ENCODE measurements at places on chromosomes 6 and 20. TPM values are rescaled to one million over a fixed set of nuclear protein-coding genes. Genes with fewer than 3 reads are reported as not detected.

GRCh38 chr20:36614781-36615557 is 9.4 kb downstream of the RAB5IF start:
- H3K27ac ChIP-seq = no peak overlapping the region
- no peak overlapping the region for H3K4me3 ChIP-seq
- no peak for DNase-seq
- H3K27me3 ChIP-seq = no peaks in the 10 kb centered on the region

- no peaks in the 10 kb centered on the region for H3K4me1 ChIP-seq
- DNase-seq = no peak
- H3K27ac ChIP-seq = no peak overlapping the region
These were observed 138.5 kb upstream of the AKAP12 start for GRCh38 chr6:151101161-151101815.

GRCh38 chr6:26157251-26158075 is 70.2 kb downstream of the HFE start:
- H3K27ac ChIP-seq = peak overlapping the region; percentile 90
- H3K4me3 ChIP-seq = peak overlapping the region; percentile 96
- DNase-seq = no peak
- no peaks in the 10 kb centered on the region for H3K36me3 ChIP-seq

DNA sequence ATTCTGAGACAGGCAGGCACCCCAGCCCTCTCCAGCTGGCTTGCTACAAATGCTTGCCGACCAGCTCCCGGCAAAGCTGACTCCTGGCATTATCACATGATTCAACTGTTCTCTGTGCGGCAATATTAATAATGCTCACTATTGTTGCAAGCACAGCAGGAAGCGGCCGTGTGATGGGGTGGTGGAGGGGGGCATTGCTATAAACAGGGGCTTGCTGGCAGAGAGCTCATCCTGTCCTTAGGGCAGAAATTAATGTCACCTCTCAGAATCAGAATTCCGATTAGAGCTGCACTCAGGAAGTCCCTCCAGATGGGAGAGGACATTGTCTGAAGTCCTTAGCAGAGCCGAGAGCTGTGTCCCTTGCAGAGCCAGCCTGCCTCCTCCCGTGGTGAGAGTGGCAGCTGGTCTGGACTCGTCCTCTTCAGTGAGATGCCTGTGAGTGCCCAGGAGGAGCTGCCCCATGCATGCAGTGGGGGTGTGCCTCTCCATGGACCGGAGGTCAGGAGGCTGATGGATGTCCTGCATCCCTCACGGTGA is 162.5 kb downstream of the CDH4 start:
- no peak overlapping the region for H3K27ac ChIP-seq
- H3K4me1 ChIP-seq = no peaks in the 10 kb centered on the region
- no peaks in the 10 kb centered on the region for H3K27me3 ChIP-seq

DNA sequence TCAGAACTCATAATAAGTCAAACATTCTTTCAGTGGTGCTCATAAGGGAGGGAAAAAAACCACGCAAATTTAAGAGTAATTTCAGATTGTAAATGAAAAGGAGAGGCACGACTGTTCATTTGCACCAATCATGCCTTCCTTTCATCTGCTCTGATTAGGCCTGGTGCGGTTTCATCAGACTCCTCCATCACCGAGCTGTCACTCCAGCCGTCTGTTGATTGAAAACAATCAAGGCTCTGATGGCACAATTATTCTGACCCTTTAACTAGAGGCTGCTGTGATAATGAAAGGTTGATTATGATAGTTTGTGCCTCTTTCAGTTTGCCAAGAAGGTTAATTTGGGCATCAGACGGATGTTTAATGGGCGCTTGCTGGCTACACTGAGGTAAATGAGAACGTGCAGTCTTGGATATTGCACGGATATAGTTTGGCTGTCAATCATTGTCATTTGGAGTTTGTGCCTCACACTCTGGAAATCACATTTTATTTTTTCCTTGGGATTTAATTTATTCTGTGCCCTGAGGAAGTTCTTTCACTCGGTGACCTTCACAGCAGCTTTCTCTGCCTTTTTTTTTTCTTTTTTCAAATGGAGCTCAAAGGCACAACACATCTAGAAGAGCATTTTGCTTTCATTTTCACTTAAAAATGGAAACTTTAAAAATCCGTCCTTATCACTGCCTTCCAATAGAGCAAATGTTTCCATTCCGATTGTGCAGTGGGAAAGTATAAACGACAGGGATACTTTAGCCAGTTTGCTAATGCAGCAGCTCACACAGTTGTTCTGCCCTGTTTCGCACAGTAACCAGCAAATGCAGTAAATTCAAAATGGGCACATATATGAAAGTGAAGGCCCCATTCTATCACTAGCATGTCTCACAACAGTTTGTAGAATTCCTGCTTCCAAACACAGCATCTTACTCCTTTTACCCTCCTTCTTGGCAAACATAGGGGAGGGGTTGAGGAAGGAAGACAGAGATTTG is 172.8 kb downstream of the KLHL32 start:
- peaks cover 2% of the 10 kb centered on the region for H3K27me3 ChIP-seq
- H3K27ac ChIP-seq = no peak overlapping the region
- H3K36me3 ChIP-seq = no peaks in the 10 kb centered on the region
- no peaks in the 10 kb centered on the region for H3K4me1 ChIP-seq
- no peak overlapping the region for H3K4me3 ChIP-seq

- no peak overlapping the region for H3K4me3 ChIP-seq
- DNase-seq = no peak
- H3K4me1 ChIP-seq = peaks cover 7% of the 10 kb centered on the region
- H3K27ac ChIP-seq = no peak overlapping the region
- H3K36me3 ChIP-seq = peaks cover 3% of the 10 kb centered on the region
- H3K27me3 ChIP-seq = peaks cover 2% of the 10 kb centered on the region
These were observed 142.8 kb upstream of the MYLIP start for GRCh38 chr6:15986027-15986629.

DNA sequence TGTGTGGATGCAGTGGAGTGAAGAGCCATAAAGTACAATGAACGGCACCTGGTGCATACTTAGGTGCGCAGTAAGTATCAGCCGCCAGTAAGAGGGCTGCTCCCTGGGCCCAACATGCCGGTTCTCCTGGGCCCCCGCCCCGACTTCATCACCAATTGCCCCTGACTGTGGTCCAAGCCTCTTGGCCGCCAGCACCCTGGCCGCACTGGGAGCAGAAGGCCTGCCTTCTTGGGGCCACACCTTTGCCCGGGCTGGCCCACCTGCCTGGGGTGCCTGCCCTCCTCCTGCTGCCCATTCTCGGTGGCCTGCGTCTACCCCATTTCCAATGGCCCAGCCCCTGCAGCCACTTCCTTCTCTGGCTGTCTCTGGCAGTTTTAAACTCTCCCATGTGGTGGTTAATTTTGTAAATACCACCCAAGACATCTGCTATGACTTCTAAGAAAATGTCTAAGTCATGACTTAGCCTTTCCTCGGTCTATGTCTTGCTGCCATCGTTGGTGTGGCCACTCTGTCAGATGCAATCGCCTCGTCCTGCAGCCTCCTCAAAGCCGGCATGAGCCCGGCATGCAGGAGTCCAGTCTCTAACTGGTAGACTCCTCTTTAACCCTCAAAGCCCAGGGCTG is 36.8 kb downstream of the PMEPA1 start:
- H3K4me1 ChIP-seq = peaks cover 55% of the 10 kb centered on the region
- H3K27me3 ChIP-seq = peaks cover 2% of the 10 kb centered on the region
- H3K36me3 ChIP-seq = no peaks in the 10 kb centered on the region

- no peak overlapping the region for H3K4me3 ChIP-seq
- H3K27ac ChIP-seq = no peak overlapping the region
- no peaks in the 10 kb centered on the region for H3K4me1 ChIP-seq
These were observed 40.5 kb downstream of the PIM1 start for GRCh38 chr6:37210313-37210968.

DNA sequence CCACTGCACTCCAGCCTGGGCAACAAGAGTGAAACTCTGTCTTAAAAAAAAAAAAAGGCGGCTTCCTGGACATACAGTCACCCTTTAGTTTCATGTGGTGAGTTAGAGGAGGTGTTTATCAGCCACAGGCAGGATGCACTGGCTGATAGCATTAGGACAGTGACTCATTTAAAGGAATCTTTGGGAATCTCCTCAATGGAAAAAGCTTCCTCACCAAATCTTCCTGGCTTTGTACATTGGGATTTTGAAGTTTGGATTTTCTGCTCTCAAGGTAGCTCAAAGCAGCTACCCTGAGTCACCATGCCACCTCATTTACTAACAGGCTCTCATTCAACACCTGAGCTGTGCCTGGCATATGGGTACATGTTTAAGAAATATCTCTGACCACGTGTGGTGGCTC is 20.2 kb downstream of the PRPH2 start:
- DNase-seq = no peak
- H3K4me1 ChIP-seq = no peaks in the 10 kb centered on the region
- H3K36me3 ChIP-seq = no peaks in the 10 kb centered on the region
- no peak overlapping the region for H3K27ac ChIP-seq

GRCh38 chr6:7636151-7636550 is 46.2 kb downstream of the SNRNP48 start:
- no peaks in the 10 kb centered on the region for H3K36me3 ChIP-seq
- H3K27ac ChIP-seq = no peak overlapping the region
- no peaks in the 10 kb centered on the region for H3K27me3 ChIP-seq
- H3K4me3 ChIP-seq = no peak overlapping the region
- DNase-seq = no peak

GRCh38 chr20:38203337-38203980 is 38.4 kb upstream of the TGM2 start:
- H3K4me3 ChIP-seq = no peak overlapping the region
- H3K27ac ChIP-seq = no peak overlapping the region
- DNase-seq = no peak
- peaks cover 1% of the 10 kb centered on the region for H3K27me3 ChIP-seq
- no peaks in the 10 kb centered on the region for H3K4me1 ChIP-seq

- no peak for DNase-seq
- H3K36me3 ChIP-seq = no peaks in the 10 kb centered on the region
- H3K4me1 ChIP-seq = no peaks in the 10 kb centered on the region
- no peak overlapping the region for H3K4me3 ChIP-seq
These were observed 61.4 kb upstream of the SLC22A1 start for GRCh38 chr6:160060221-160060620.

- DNase-seq = no peak
- peaks cover 2% of the 10 kb centered on the region for H3K27me3 ChIP-seq
- H3K27ac ChIP-seq = no peak overlapping the region
These were observed 17.1 kb downstream of the HIVEP2 start for GRCh38 chr6:142927904-142928303.

DNA sequence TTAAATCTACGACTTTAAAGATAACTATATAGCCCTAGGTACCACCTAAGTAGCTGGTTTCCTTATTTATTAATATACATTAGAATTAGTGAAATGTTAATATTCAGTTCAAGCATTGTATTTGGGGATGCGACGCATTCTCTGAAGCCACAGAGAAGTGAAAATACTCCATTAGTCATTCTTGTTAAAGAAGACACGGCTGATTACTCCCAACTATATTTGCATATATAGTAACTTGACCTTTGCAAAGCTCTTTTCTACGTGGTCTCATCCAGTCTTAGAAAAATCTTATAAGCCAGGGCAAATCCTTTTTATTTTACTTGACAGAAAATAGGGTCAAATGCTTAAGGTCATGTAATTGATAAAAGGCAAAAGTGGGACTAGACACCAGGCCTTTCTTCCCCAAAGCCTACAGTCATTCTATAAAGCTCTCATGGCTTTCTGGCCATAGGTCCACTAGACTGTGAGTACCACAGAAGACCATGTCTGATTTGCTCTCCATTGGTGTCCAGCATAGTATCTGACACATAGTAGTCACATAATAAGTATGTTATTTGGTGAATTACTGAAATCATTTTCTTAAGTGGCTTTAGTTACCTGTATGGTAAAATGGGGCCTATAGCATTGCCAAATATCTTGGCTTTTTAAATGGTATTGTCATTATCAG is 11.3 kb downstream of the ZHX3 start:
- peaks cover 7% of the 10 kb centered on the region for H3K4me1 ChIP-seq
- no peak for DNase-seq
- no peak overlapping the region for H3K27ac ChIP-seq

GRCh38 chr6:44784195-44784594 is 396.7 kb downstream of the CDC5L start:
- H3K27me3 ChIP-seq = peaks cover 6% of the 10 kb centered on the region
- no peaks in the 10 kb centered on the region for H3K36me3 ChIP-seq
- H3K27ac ChIP-seq = no peak overlapping the region
- H3K4me3 ChIP-seq = no peak overlapping the region
- DNase-seq = no peak
- peaks cover 3% of the 10 kb centered on the region for H3K4me1 ChIP-seq

DNA sequence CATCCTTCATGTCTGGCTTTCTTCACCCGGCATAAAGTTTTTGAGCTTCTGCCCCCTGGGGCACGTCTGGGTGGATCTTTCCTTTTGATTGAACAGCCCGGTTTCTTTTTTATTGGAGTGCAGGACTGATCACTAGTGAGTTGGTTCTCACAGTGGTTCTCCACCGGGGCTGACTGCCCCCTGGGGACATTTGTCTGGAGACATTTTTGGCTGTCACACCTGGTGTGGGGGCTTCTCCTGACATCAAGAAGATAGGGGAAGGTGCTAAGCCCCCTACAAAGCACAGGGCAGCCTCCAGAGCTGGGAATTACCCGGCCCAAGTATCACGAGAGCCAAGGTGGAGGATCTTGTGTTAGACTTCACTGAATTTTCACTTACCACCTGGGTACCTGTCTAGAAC is 25.7 kb upstream of the IRF4 start:
- peaks cover 30% of the 10 kb centered on the region for H3K27me3 ChIP-seq
- no peaks in the 10 kb centered on the region for H3K4me1 ChIP-seq
- no peak overlapping the region for H3K4me3 ChIP-seq
- H3K36me3 ChIP-seq = peaks cover 47% of the 10 kb centered on the region
- H3K27ac ChIP-seq = no peak overlapping the region
- DNase-seq = no peak

DNA sequence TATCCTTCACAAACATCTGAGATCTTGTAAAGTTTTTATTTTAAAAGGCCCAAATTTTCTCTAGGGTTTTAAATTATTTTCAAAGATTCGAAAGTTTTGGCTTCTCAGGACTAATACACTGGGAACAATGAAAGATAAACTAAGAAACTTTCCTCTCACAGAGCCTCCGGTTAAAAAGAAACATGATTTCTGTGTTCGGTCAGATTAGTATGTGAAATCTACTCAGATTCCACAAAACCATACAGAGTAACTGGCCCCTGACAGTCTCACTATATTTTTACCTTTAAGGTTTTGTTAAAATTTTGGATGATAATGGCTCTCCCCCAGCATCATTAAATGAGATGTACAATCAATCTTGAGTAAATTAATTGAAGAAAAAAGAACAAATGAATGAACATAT is 471.0 kb downstream of the COL12A1 start:
- H3K27me3 ChIP-seq = no peaks in the 10 kb centered on the region
- no peak for DNase-seq
- no peak overlapping the region for H3K4me3 ChIP-seq
- H3K27ac ChIP-seq = no peak overlapping the region
- no peaks in the 10 kb centered on the region for H3K36me3 ChIP-seq
- no peaks in the 10 kb centered on the region for H3K4me1 ChIP-seq

The OLIG3 gene
- 75.1 TPM for total RNA-seq

The FAM209B gene
- total RNA-seq = not detected

The SOX4 gene
- total RNA-seq = 269 TPM

The CD93 gene
- not detected for total RNA-seq

The AVP gene
- not detected for total RNA-seq

The PMEPA1 gene
- total RNA-seq = 14.4 TPM

The CCND3 gene
- 27.1 TPM for total RNA-seq

The VSX1 gene
- not detected for total RNA-seq

The UNC5CL gene
- 1.0 TPM for total RNA-seq
